ENCODE measurements at places on chromosomes 3 and 15.

- H3K4me1 ChIP-seq = no peaks in the 10 kb centered on the region
- H3K27me3 ChIP-seq = peaks cover 28% of the 10 kb centered on the region
- no peak overlapping the region for H3K4me3 ChIP-seq
- no peaks in the 10 kb centered on the region for H3K36me3 ChIP-seq
- H3K27ac ChIP-seq = no peak overlapping the region
- DNase-seq = no peak
Observed at GRCh38 chr3:38711321-38711720, 61.8 kb upstream of the SCN5A start.

DNA sequence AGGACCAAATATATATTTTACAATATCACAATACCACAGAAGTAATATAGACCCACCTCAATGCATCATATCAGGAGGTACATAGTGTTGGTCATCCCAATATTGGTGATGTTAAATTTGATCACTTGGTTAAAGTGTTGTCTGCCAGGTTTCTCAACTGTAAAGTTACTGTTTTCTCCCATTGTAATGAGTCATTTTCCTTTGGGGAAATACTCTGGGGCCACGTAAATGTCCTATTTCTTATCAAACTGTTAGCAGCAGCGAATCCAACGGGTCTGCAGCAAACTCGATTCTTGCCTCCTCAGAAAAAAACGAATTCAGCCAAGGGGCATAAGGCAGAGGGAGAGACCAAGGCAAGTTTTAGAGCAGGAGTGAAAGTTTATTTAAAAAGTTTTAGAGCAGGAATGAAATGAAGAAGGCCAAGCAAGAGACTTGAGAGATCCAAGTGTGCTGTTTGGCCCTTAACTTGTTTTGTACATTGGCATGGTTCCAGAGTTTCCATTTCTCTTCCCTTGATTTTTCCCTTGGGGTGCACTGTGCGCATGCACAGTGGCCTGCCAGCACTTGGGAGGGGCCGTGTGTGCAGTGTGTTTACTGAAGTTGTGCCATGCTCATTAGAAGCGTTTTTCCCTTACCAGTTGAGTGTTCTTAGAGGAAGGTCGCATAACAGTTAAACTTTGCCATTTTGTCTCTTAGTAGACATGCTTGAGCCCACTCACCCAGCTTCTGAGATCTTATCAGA is 512.5 kb downstream of the AGBL1 start:
- no peak overlapping the region for H3K27ac ChIP-seq
- peaks cover 10% of the 10 kb centered on the region for H3K4me1 ChIP-seq
- no peak for DNase-seq
- H3K36me3 ChIP-seq = peaks cover 5% of the 10 kb centered on the region

GRCh38 chr3:186070996-186071395 is 37.9 kb downstream of the ETV5 start:
- DNase-seq = no peak
- H3K27ac ChIP-seq = peak overlapping the region; percentile 90
- peaks cover 22% of the 10 kb centered on the region for H3K4me1 ChIP-seq
- peaks cover 87% of the 10 kb centered on the region for H3K36me3 ChIP-seq
- no peak overlapping the region for H3K4me3 ChIP-seq
- H3K27me3 ChIP-seq = no peaks in the 10 kb centered on the region

DNA sequence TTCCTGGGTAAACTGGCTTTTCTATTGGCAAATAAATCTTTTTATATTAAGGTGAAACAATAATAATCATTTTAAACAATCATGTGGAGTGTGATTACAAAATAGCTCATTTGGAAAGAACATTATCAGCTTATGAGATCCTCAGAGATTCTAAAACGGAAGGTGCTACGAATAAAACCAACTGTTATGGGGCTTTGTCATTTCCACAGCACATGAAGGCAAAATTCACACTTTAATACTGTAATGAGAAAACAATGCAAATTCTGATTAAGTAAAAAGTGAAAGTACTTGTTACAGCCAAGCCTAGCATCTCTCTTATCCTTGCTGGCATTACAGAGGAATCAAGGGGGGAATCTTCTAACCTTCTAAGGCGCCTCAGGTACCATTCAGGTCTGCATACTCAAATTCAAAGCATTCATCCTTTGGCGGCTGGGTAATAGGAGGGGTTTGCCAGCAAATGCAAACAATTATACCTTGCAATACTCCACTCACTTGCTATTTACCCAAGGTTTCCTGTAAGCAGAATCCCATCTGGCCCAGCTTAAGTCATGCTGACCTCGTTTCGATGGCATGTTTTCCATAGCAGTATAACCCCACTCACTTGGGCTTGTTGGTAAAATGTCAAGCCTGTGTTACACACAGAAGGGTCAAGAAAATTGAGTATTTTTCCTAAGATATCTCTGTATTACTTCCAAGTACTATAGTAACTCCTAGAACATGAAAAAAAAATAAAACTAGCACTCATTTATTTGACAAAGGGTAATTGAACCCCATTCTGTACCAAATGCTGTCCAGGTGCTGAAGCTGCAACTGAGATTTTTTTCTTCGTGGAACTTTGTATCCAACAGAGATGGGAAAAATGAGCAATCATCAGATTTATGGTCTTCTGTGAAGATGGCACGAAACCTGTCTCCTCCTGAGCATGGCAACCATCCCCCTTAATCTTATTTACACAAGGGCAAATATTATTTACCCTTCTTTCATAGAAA is 183.7 kb upstream of the LMCD1 start:
- no peaks in the 10 kb centered on the region for H3K36me3 ChIP-seq
- peaks cover 3% of the 10 kb centered on the region for H3K27me3 ChIP-seq
- peaks cover 11% of the 10 kb centered on the region for H3K4me1 ChIP-seq
- H3K27ac ChIP-seq = no peak overlapping the region

Measured in nephron progenitor cell (in vitro differentiated cells).